ENCODE measurements at places on chromosomes 1 and 21.

DNA sequence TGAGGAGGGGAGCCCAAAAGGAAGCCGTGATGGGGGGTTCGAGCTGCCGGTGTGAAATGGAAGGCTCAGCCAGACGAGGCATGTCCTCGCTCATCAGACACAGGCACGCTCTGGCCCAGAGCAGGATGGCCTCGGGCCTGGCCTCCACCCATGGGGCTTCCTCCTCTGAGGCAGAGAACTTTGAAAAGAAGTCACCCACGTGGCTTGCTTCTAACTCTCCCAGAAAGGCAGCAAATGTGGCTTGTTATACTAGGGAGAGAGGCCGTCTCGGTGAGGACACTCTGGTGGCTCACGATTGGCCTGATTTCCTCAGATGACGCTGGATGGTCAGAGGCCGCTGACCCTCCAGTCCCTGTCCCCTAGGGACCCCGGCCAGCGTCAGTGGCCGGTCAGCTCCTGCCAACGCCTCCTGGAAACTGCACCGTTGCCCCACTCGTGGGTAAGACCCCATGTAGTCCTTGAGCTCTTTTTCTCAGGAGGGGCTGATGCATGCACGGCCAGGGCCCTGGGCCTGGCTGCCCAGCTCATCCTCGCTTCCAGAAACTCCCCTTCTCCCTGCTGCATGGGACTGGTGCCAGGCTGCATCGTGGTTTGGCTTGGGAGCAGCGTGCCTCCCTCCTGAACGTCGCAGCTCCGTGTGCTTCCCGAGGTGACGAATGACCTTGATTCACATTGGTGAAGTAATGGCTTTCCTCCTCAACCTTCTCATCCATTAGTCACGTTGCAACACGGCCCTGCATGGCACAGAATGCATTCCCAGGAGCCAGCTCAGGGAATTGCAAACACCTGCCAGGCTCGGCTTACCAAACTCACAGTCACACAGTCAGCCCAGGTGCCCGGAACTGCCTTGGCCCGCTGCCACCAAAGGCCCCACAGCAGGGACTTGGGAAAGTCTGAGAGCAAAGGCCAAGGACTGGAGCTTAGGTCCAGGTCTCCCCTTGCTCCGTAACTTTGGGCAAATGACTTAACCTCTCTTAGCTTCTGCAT, 58.8 kb downstream of the TOMM20 start:
- DNase-seq, result peak; percentile 80

DNA sequence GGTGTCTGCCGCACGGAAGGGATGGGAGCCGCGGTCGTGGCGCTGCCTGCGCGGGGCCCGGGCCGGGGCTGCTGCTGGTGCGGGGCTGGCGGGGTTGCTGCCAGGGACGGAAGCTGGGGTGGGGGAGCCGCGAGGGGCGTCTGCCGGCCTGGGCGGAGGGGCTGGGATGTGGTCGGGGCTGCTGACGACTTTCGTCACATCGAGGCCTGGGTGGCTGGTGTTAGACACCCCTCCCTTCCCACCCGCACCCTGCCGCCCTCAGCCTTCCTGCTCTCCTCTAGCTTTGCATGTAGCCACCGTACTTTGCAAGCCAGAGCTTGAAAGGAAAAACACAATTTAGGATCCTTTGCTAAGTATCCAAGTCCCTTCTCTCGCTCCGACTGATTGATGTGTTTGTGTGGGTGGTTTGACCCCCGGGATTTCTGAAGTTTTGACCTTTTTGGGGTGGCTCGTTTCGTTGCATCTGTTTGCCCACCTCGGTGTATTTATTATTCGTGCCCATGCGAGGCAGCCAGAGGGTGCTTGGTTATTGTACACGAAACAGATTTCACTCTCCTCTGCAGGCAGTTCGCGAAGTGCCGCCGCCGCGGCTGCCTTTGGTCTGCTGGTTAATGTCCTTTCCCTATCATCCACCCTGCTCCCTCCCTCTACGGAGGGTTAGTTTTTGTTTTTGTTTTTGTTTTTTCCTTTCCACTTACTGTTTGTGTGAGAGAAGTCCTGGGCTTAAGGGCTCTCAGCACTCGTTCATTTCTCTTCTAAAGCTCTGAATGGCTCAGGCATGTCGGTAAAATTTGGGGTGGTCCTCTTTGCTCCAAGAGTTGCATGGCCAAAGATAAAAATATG, 868 bp downstream of the C1orf21 start:
- DNase-seq, result peak; percentile 46

GRCh38 chr1:94303005-94303404, 65.6 kb upstream of the ARHGAP29 start:
- DNase-seq, result no peak

DNA sequence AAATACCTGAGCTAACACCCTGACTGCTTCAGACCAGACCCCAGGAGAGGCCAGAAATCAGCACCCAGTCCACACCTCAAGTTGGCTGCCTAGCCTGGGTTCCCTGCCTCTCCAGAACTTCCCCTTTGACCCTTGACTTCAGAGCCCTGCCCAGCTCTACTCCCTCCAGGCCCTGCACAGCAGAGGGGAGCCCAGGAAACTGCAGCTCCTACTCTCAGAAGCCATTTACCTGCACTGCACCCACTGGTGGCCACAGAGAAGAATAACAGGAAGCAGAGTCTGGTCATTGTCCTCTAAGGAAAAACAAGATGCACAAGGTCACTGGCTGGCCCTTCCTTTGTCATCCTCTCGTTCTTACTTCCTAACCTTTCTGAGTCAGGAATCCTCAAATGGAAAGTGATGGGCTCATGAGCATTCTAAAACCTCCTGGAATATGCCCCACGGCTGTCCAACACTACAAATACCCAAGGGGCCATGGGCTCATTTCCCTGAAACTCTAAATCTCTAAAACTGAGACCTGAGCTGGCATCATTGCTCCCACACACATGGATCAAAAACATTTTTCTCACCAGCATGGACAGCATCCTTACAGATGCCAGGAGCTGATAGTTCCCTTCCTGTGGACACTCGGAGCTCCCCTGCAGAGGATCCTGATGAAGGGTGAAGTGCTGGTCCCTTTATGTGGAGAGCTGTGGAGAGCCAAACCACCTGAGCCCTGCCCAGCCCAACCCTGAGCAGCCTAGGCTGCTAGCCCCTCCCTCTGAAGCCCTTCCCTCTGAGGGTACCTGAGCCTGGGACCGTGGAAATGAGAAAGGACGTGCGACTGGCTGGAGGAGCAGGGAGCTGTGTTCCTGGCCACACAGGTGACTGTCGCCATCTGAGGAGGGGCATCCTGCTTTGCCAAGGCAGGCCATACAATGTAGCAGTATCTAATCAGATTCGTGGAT, at the start of gene ITLN2:
TSS of gene ITLN2 (minus strand) at position 652 of the 947 bp plus-strand sequence. CDS start at position 584, 68 bp downstream.
- no peak for DNase-seq

- DNase-seq, result no peak
Measured at GRCh38 chr1:234942879-234943506, 185.6 kb downstream of the TOMM20 start.

- no peak for DNase-seq
Measured at GRCh38 chr1:219049501-219049900, 124.2 kb upstream of the LYPLAL1 start.

All from left colon (tissue), 2 donors.